ENCODE measurements at places on chromosomes 11 and 22.
A peak's percentile ranks its signal among the peaks of the same experiment; 100 is the strongest.

- DNase-seq = no peak
These were observed 44.4 kb downstream of the VSIG10L2 start for GRCh38 chr11:125990244-125990643.

GRCh38 chr11:87266751-87267150, 229.0 kb downstream of the TMEM135 start:
- no peak for DNase-seq

- DNase-seq = no peak
These were observed 19.0 kb downstream of the POLD3 start for GRCh38 chr11:74611369-74611861.

- no peak for DNase-seq
These were observed 376.7 kb upstream of the DDI1 start for GRCh38 chr11:103659743-103660142.

GRCh38 chr11:3162410-3163240, 2.5 kb downstream of the OSBPL5 start:
- DNase-seq = no peak

- no peak for DNase-seq
These were observed 11.0 kb downstream of the CARS1 start for GRCh38 chr11:3046190-3046589.

DNA sequence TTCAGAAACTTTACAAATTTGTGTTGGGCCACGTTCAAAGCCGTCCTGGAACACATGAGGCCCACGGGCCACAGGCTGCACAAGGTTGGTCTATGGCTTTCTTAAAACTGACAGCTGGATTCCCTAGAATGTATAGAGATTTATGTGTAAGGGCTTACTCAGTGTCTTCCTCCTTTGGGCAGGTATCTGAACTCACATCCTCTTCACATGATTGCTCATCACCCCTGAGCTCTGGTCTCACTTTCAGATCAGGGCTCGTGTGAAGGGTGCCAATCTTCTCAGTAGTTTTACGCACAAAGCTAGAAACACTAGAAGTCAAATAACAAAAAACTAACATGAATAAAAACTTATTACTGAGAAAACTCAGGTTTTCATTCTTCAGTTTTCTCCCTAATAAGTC, 27.1 kb downstream of the HPS5 start:
- no peak for DNase-seq

GRCh38 chr11:13061294-13061990, 52.3 kb downstream of the RASSF10 start:
- no peak for DNase-seq

DNA sequence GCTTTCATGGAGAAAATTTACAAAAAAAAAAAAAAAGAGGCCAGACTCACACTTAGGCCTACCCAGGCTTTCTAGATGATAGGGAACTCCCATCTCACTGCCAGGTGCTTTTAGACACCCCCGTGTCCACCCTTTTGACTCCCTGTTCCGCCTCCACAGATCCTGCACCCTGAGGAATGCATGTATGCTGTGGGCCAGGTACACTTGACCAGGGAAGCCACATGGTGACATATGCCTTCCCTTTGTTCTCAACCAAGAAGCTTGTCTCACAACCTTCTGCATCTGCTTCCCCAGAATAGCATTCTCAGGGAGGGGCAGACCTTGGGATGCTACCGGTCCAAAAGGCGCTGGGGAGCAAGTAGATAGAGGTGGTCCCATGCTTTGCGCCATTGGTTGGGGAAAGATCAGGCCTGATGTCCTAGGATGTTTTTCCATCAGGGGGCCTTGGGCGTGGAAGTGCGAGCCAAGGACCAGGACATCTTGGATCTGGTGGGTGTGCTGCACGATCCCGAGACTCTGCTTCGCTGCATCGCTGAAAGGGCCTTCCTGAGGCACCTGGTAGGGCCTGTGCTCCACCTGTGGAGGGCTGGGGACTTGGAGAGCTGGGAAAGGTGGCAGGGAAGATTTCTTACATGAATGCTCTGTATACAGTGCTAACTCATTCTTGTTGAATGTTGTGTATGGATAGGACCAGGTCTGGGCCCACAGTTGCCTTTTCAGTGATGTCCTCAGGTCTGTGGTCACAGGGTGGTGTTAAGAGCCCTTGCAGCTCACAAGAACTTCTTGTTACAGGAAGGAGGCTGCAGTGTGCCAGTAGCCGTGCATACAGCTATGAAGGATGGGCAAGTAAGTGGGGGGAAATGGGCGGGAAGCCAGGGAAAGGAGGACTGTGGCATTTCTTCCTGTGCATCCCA, 7.5 kb downstream of the HMBS start:
- no peak for DNase-seq

DNA sequence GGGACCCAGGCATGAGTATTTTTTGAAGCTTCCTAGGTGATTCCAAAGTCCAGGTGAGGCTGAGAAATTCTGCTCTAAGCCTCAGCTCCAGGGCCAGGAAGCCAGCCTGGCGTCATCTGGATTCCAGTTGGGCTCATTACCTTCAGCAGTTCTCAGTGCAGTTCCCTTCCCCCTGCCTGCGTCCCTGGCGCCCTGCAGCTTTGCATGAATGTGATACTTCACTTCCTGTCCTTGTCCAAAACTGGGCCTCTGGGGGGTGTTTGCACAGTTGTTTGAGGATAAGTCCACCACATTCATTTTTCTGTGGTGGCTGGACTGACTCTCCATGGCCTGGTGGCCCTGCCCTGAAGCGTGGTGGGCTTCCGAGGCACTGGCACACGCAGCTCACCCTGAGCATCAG, 98.1 kb downstream of the TENM4 start:
- DNase-seq = no peak

DNA sequence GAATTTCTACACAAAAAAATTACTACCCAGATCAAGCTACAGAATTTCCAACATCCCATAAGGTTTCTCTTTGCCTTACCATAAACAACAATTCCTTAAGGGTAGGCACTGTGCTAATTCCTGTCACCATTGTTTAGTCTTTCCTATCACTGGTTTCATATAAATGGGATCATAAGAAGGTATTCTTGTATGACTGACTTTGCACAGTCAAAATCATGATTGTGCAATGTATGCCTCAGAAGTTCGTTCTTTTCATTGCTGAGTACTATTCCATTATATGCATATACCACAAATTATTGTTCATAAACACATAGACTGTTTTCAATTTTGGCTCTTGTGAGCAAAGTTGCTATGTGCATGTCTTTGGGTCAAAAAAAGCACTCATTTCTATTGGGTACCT, 611.6 kb upstream of the CADM1 start:
- no peak for DNase-seq

DNA sequence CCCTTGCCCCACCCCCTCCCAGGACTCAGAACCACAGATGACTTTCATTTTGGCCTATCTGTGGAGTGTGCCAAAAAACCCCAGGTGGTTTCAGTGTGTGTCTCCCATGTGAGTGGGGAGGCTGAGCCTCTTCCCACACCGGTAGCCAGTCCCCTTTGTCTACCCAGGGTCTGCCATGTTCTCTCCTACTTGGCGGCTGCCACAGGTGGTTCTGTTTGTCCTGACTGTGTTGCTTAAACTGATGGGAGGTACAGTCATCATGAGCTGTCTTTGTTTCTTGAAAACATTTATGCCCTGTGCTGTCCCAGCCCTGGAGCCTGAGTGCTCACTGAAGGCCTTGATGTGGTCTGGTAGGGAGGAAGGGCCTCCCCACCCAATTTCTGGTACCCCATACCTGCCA, 39.7 kb upstream of the SUSD2 start:
- DNase-seq = no peak

DNA sequence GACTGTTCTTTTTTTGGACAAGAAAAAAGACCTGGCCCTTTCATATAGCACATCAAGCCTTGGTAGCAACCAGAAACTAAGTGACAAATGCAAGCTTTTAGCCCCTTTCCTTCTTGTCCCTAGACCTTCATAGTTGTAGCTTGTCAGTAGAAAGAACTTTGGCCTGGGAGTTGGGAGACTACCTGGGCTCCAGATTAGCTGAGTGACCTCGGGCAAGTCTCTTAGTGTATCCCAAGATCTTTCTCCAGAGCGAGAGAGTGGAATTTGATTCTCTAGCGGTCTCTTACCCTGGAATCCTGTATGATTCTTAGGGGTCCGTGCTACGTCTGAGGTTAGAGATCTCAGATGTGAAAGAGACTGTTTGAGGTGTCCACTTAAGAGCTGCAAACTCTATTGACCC, 59.0 kb downstream of the ZNRF3 start:
- DNase-seq = no peak

DNA sequence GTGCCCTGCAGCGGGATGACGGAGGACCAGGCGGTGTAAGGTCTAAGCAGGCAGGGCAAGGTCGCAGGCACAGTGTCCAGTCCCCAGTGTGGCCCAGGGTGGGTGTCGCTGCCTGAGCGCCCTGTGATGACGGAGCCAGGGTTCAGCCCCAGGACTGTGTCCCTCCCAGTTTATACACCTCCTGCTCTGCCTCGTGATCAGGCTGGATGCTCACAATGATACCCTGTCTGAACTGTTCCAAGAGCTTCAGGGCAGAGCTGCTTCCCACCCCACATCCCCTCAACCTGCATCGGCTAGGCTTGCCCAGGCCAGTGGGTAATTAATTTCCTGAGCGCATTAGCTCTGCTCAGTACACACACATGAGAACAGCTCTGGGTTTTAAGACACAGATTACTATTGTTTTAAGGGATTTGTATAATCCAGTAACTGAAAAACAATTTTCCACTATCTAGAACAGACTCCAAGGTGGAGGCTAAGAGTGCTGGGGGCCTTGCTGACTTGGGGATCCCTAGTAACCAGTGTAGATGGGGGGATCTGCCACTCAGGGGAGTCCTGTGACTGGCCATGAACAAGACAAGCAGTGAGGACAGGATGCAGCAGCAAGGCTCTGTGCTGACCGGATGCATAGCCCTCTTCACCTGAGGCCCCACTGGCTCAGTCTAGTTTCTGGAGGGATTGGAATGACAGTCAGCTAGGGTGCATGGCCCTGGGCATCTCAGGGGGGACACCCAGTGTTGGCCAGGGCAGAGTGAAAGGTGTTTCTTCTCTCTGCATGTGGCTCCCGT, 34.1 kb downstream of the GNAZ start:
- no peak for DNase-seq

DNA sequence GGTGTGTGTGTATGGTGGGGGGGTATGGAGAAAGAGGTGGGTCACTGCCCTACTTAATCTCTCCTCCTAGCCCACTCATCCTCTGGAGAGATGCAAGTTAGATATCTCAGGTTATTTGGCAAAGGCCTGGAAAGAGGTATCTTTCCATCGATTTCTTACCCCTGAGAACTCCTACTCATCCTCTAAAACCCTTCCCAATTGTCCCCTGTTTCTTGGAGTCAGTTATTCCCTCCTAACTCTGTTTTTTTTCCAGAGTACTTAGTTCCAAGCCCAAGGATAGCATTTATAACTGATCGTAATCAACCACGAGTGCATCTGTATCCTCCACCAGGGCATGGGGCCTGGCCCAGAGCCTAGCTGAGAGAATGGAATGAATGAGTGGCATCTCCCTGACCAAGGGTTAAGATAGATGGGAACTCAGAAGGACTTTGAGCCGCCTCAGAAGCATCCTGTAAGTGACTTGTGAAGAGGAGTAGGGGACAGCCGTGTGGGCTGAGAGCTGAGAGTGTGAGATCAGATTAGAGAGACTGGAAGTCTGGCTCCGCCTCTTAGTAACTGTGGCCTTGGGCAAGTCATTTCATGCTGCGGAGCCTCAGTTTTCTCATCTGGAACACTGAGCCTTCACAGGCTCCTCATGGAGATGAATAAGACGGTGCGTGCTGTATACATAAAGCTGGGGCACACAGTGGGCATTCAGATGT, 16.2 kb downstream of the CD6 start:
- peak; percentile 40 for DNase-seq

GRCh38 chr22:24440270-24440717, 12.9 kb downstream of the ADORA2A start:
- DNase-seq = no peak

- DNase-seq = no peak
These were observed 34.4 kb upstream of the RASD2 start for GRCh38 chr22:35506259-35506570.

DNA sequence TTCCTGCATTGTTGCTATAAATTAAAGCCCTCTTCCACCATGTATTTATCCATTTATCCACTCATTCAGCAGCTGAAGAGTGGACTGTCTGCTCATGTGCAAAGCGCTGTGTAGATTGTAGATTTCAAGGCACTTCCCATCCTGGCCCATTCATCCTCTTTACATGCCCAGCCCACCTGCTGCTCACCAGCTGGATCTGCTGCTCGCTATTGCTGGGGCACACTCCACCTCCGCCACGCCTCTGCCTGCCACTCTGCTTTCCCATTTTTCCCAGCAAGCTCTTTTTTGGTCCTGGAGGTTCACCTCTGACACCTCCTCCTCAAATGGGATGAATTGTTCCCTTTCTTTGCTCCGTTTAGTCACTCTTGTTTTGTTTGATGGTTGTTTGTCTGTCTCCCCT, 48.3 kb downstream of the CEP164 start:
- DNase-seq = no peak

- no peak for DNase-seq
These were observed 40.1 kb upstream of the RFPL3 start for GRCh38 chr22:32317524-32317923.

- DNase-seq = no peak
These were observed 290.3 kb upstream of the API5 start for GRCh38 chr11:43021466-43021865.

- DNase-seq = no peak
These were observed 118.1 kb downstream of the BBOX1 start for GRCh38 chr11:27158456-27159334.

GRCh38 chr11:12123273-12123672, 12.9 kb downstream of the MICAL2 start:
- no peak for DNase-seq

GRCh38 chr22:48141301-48141700, 1378.9 kb downstream of the TBC1D22A start:
- DNase-seq = no peak

DNA sequence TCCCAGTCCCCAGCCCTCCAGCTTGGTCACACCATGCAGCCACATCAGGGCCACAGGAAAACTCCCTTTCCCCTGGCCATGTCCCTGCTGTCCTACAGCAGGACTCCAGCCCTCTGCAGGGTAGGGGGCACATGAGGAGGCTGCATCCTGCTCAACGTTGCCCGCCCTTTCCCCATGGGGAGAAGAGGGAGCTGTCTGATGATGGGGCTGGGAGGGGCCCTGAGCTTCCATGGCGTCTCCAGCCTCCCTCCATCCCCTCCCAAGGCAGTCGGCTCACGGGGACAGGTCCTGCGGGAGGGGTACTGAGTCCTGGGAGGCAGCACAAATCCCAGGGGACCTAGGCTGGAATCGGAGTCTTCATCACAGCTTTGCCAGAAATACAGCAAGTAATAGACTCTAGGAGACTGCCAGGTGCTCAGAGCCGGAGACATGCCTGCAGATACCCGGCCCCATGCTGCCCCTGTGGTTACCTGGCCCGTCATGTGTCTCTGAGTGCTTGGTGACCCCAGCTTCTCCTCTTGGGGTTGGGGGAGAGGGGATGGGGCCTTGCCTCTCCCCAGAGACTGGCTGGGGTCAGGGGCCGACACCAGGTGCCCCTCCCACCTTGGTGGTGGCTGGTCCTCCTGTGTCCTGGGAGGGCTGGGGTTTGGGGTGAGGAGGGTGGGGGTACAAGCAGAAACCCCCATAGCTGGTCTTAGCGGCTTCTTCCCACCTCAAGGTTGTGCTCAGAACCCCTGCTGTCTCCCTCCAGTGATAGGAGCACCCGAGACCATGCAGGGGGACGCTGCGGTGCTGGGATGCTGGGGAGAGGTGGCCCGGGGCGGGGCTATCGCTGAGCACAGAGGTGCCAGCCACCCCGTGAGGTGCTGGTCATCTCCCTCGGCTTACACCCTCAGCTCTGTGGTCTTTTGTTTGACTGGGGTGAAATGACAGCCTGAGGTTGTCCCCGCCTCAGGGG, 2.3 kb downstream of the MRGPRE start:
- DNase-seq = no peak

GRCh38 chr11:60981515-60981914, 10.0 kb downstream of the CD6 start:
- DNase-seq = no peak

GRCh38 chr22:49900441-49901230, 17.6 kb downstream of the ALG12 start:
- DNase-seq = no peak
